Stimulated activated CD4-positive, alpha-beta T cell treated with anti-CD3 and anti-CD28 coated beads, Interleukin-1b, Interleukin-23, amount 100 ng/mL, for 24 hours (primary cell): ENCODE measurements at places on chromosomes 3 and 15.

- no peak for DNase-seq
These were observed 9.1 kb downstream of the GRM2 start for GRCh38 chr3:51715977-51716294.

GRCh38 chr3:76111808-76112207 is 326.5 kb upstream of the ZNF717 start:
- DNase-seq: no peak

DNA sequence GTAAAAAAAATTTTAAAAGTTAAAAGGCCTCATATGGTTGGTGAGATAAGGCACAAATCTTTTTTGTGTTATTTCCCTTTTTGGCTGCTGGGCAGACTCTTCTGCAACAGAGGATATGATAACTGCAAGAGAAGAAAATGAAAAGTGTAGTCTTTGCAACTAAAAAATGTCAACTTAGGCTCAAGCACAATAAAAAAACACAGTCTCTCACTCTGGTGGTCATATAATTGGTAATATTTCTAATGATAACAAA is 15.4 kb downstream of the COMMD2 start:
- no peak for DNase-seq

DNA sequence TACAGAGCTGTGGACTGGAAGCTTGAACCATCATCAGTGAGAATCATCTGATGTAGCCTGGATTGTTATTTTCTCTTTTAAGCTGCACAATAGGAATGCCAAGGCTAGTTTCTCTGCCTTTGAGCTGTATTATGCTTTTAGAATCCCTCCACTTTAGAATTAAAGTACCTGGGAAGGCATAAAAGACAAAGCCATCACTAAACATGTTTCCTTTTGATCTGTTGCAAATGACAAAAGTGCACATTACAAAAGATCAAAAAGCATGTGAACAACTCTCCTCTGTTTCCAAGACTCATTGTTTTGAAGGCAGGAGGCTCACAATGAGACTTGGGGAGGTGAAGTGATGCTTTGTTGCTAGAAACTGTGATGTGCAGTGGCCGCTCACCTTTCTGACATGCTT is 51.8 kb downstream of the LARS2 start:
- DNase-seq: no peak

DNA sequence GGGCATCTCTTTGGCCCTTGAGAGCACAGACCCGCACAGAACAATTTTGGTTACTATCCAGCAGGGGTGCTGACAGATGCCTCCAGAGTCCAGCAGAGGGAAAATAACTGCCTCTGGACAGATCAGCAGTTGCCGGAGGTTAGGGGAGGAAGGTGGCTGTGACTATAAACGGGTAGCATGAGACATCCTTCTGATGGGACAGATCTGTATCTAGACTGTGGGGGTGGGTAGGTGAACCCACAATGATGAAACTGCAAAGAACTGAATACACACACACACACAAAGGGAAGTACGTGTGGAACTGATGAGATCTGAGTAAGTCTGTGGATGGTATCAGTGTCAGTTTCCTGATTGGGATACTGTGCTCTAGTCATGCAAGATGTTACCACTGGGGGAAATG is 21.2 kb downstream of the ADAMTS7 start:
- no peak for DNase-seq

DNA sequence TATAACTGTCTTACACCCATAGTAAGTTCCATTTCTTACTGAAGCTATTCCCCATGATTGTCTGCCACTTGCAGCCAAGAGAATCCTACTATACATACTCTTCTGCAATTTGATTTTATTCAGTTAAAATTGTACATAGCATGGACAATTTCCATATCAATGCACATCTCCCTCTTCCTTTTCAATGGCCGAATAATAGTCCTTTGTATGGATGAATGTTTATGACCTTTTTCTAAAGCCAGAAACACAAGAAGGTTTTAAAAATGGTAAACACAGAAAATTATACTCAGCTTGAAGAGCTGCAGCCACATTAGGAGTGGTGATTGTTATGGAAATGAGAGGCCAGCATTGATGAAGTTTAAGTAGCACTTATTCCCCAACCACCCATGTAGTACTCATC is 8.5 kb upstream of the ERC2 start:
- DNase-seq: no peak
